D721Med (cell line): ENCODE measurements at places on chromosomes 1 and 21.

DNA sequence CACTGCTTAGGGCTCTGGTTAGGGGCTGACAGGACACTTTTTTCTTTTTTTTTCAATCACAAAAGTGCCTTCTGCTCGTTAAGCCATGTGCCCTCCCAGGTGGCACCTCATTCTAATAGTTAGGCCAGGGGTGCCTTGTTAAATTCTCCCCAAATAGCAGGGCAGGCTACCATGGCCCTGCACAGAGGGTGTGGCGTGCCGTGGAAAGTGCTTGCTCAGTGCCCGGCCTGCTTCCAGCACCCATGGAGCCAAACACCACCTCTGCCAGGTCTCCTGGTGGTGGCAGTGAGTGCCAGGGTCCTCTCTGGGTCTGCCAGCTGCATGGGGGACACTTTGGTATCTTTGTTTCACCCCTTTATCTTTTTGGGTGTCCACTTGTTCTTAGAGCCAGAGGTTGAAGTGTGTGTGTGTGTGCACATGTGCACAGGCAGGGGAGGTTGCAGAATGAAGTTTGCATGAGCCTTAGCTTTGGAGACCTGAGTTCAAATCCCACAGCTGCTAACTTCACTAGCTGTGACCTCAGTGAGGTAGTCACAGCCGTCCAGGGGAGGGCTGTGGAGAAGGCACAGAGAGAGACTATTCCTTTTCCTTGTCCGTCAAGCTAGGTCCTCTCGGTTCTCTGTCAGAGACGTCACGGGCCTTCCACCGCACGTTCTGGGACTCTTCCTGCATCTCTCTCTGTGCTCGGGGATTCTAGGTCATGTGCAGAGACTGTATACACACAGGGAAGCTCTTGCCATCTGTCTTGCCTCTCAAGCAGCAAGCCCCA is 39.9 kb upstream of the CSF3R start:
- no peak for DNase-seq

GRCh38 chr1:168287237-168287664 is 6.6 kb downstream of the TBX19 start:
- no peak for DNase-seq

DNA sequence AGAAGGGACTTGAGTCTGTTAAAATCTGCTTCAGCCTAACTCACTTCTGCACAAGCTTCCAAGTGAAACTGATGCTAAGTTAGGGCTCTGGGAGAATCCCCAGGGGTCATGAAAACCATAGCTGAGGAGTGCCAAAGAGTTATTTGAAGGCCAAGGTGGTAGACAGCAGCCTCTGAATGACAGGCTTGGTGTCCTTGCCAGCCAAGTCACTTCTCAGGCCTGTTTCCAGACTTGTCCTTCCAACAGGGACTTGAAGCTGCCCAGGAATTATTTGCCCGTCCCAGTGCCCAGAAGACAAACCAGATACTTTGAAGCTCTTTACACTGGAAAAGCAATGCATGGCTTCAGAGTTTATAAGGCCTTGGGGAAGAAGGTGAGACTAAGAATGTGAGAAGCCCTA is 33.6 kb downstream of the RNASEL start:
- DNase-seq = no peak

GRCh38 chr1:244439391-244440032 is 12.2 kb downstream of the ADSS2 start:
- no peak for DNase-seq

DNA sequence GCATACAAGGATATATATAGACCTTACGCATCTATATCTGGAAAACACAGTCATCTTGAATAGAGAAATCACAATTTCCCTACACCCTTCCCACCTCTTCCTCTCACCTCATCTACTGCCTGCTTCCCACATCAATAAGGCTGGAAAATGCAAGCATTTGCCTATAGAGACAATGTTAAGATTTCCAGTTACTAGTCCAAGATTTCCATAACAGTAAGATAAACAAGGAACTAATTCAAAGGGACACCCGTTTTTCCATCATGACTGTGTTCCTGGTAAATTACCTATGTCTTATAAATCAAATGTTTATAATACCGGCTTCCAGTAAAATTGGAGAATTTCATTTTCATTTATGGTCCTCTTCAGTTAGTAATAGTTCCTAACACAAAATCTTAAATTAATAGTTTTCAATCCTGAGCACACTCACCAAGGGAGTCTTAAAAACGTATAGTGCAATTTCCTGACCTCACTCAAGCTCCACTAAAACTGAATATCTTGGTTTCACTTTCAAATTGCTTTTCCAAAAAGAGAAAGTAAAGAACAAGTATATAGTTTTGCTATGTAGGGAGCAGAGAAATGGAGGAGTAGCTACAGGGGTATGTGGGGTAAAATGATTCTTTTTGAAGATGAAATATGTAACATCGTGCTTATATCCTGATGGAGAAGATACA is 398.7 kb downstream of the PLPP3 start:
- no peak for DNase-seq

- no peak for DNase-seq
These were observed 30.8 kb upstream of the ABCG1 start for GRCh38 chr21:42187976-42188653.

DNA sequence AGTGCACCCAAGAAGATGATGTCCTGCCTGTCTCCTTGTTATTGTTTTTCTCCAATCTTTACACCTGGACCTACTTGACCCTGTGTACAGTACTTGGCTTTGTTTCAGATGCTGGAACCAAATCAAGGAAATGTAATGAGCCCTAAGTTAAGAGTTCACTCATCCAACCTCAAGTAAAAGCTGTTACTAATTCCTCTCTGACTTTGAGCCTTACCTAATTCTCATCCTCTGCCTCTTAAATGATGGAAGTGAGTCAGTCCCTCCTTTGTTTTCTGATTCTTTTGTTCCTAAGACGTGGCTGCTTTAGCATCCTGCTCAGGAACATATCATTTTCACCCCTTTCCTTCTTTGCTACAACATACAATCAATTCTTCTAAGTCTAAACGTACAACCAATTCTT is 15.3 kb upstream of the PLA2G4A start:
- no peak for DNase-seq

DNA sequence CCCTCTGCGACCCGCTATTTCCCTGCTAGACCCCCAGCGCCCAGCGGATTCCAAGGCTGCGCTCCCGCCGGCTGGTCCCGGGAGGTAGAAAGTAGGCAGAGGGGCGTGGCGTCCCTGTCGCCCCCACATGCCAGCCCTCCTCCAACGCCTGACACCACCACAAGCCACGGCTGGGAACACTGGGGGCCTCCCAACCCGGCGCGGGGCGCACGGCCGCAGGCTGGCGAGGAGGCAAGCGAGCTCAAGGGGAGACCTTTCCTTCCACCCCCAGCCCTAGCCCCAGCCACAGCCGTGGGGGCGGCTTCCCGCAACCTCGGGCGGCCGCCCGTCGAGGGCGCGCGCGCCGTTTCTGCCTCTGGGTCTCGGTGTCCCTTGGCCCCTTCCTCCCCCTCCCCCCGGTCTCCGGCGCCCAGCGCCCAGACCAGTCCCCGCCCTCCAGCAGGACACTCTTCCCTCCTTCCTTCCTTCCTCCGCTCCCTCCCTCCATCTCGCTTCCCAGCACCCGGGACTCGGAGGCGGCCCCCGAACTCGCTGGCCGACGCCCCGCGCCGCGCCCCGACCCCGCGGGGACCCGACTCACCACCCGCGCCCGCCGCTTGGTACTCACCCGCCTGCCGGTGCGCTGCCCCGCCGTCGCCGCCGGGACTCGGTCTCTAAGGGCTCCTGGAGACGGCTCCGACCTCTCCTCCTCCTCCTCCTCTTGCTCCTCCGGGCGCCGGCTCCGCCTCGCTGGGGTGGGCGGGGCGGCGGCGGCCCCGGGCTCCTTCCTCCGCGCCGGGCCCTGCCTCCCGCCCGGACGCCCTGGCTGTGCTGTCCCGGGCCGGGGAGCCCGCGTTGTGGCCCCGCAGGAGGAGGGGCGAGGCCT is at the start of gene GNG12:
TSS of gene GNG12 (minus strand) at position 731 of the 865 bp plus-strand sequence. CDS start 125,781 bp downstream, outside the sequence.
- DNase-seq = peak; percentile 42

DNA sequence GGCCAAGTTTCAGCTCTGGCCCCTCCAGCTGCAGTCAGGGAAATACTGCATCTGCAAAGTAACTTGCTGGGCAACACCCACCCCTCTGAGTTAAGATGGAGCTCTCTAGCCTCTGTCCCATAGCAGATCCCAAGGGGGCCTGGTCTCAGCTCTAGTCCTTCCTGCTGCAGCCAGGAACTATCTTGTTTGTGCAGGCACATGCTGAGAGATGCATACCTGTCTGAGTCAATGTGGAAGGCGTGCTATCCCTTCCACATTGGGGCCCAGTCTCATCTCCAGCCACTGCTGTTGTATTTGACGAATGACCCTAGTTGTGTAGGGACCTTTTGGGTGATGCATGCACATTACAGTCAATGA is 76.4 kb downstream of the CTH start:
- DNase-seq = no peak

DNA sequence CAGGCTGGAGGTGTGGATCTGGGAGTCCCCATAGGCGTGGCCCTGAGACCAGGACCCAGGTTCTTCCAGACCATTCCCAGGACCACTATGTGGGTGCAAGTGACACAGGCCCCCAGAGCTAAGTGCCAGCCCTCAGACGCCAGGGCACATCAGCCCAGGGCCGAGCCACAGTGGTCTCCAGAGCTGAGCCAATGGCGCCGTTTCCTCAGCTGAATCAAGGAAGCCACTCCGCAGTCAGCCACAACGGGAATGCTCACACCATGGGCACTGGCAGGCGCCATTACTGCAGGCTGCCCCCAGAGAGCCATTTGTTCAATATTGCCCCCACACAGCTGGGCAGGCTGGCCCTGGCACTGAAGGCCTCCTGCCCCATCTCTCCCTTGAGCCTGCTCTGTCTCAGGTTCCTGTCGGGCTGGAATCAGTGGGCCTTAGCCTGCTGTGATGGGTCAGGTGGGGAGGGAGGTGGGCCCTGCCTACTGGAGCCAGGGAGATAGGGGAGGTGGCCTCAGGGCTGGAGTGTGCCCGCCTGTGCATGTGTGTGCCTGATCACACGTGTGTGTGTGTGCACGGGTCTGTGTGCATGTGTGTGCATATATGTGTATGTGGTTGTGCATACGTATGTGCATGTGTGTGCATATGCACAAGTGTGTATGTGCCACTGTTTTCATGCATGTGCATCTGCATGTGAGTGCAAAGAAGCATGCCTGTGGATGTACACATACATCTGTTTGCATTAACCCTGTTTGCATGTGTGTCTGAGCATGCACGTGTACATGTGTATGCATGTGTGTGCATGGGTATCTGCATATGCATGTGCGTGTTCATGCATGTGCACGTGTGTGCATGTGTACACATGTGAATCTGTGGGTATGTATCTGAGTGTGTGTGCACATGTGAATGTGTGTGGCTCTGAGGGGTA is 6.1 kb downstream of the GJC2 start:
- no peak for DNase-seq

- no peak for DNase-seq
These were observed 487.6 kb downstream of the DPYD start for GRCh38 chr1:97433094-97433823.

- DNase-seq = no peak
These were observed 221.8 kb downstream of the NTNG1 start for GRCh38 chr1:107362468-107363140.

DNA sequence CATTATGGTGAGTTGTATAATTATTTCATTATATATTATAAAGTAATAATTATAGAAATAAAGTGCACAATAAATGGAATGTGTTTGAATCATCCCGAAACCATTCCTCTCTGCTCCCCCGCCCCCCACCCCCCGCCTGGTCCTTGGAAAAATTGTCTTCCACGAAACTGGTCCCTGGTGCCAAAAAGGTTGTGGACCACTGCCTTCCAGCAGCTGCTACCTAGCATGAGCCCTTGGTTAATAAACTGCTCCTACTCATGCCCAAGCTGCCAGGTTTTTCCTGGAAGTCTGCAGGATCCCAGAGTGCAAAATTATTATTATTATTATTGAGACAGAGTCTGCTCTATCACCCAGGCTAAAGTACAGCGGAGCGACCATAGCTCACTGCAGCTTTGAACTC is 6.8 kb upstream of the IFNGR2 start:
- no peak for DNase-seq

DNA sequence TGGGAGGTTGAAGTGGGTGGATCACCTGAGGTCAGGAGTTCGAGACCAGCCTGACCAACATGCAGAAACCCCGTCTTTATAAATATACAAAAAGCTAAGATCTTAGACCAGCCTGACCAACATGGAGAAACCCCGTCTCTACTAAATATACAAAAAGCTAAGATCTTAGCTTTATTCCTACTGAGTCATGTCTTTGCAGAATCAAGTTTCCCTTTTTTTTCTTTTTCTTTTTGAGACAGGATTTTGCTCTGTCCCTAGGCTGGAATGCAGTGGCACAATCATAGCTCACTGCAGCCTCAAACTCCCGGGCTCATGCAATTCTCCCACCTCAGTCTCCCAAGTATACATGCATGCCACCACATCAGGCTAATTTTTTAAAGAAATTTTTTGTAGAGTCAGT is 21.4 kb downstream of the KDM5B start:
- DNase-seq = no peak

GRCh38 chr1:162357681-162358266 is 18.9 kb downstream of the SPATA46 start:
- peak; percentile 70 for DNase-seq

GRCh38 chr1:79310609-79311008 is 304.1 kb upstream of the ADGRL4 start:
- no peak for DNase-seq

GRCh38 chr1:203103829-203104495 is 18.1 kb upstream of the MYOG start:
- DNase-seq = no peak

DNA sequence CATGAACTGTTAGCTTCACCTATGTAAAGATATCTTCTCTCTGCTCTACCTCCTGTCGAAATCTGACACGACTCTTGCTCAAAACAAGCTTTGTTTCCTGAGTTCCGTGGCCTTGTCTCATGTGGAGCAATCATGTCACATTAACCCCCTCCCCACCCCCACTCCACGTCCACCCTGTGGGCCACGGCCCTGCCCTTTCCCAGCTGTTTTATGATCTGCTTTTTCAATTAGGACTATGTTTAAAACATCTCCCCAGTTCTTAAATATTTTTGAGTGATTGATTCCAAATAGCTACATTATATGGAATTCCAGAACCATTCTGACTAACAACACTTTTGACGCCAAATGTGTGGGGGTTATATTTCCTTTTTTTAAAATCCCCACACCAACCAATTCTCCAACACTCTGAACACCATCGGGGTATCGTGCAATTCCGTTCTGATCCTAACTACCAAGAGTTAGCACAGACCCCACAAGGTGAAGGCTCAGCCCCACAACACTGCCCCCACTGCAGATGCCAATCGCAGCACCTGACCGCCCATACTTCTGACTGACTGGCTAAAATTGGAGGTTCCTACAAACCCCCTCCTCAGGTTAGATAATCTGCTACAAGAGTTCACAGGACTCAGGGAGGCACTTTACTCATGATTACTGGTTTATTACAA is 12.7 kb upstream of the S100A8 start:
- DNase-seq = no peak
